ENCODE measurements at places on chromosomes 16 and 17.

DNA sequence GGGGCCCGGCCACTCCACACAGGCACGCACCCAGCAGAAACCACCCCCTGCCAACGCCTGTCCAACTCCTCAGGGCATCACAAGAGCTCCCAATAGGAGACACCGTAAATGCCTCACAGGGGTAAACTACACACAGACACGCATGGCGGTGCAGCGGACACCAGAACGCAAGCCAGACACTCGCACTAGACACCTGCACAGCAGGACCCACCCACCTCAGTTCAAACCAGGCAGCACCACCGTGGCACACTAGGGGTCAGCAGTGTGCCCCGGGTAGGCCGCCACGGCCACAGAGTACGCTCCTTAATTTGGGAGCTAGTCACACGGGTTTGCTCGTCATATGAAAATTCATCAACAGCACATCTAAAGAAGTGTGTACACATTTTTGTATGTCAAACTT lies 3.4 kb downstream of the SLC38A10 start:
- no peak for DNase-seq

- DNase-seq: no peak
Observed at GRCh38 chr17:19301973-19302372, 60.5 kb downstream of the B9D1 start.

DNA sequence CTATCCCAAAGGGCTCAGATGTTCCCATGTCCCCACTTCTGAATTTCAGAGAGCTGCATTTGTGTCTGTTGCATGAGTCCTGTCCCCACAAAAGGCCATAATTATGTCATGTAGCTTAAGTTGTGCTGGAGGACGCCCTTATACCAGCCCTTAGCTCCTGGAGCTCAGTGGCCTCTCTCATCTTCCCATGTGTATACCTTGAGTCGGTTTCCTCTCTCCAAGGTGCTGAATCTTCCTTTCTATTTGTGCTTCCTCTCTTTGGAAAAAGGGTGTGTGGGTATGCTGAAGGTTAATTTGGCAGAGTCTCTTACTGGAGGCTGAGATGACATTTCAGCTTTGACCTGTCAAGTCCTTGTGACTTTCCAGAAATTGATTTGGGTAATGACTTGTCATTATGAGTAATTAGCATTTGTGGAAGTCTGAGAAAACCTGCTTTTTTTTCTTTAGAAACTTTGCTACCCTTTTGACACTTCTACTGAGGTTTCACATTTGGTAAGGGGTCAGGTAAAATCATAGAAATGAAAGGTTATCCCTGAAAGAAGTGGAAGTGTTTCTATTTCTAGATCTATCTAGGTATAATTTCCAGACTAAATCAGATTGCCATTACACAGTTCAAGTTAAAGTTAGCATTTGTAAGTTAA lies 185.4 kb downstream of the ABCC12 start:
- no peak for DNase-seq

- no peak for DNase-seq
Observed at GRCh38 chr17:28020515-28020914, 22.0 kb upstream of the NLK start.
